Cerebellum (tissue), 4 donors: ENCODE measurements at places on chromosomes 3 and 15. TPM values are rescaled to one million over a fixed set of nuclear protein-coding genes. Genes with fewer than 3 reads are reported as not detected.

Gene PLSCR1
- total RNA-seq: 18.5 TPM

Gene LSAMP
- 50.2 TPM for total RNA-seq

Gene ATP10A
- 1.6 TPM for total RNA-seq

Gene TRIM42
- total RNA-seq: not detected

Gene GOLGA8G
- 0.09 TPM for total RNA-seq

Gene ENTPD3
- 5.3 TPM for total RNA-seq
